ENCODE measurements at places on chromosomes 4 and X.
A peak's percentile ranks its signal among the peaks of the same experiment; 100 is the strongest.

DNA sequence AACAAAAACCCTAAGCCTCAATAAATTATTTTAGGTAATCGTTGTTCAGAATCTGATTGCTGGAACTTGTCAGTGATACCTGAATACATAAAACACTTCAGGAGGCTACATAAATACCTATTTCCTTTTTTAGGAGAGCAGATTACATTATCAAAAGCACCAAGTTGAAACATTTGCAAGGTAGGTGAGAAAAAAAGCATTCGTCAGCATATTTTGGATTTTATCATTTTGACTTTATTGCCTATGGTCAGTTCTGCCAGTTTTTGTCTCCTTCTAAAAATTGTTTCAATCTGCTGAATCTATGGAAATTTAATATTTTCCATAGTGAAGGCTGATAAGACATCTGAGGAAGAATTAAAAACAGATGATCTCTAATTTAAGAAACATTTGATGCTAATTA, 16.5 kb upstream of the MAD2L1 start:
- no peak for DNase-seq

DNA sequence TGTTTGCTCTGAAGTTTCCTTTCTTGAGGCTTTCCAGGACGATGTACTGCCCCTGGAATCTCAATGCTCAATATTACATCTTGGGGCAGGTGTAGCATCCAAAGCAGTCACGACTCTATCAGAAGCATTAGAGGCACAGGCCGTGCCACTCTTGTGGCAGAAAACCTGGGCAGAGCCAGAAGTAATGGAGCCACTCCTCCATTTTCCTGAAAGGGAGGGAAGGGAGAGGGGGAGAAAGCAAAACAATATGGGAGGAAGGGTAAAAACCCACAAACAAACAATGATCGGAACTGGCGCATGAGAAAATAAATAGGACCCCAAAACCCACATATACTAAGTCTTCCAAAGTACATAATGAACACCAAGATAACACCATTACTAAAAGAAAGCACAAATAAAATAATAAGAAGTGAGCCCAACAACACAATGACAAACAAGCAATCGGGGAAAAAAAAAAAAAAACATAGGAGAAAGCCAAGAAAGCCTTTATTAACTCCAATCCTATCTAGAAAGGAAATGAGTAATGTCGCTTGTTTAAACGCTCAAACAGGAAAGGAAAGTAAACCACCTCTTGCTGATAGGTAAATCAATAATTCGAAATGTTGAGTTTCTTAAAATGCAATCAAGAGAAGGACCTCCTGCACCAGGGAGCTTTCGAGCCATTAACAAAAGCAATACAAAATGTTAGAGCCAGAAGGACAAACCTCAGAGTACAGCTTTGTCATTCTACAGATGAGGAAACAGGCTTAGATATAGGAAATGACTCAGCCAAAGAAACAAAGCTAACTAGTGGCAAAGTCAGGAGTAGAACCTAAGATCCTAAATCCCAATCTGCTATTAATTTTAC, 117.4 kb downstream of the ATRX start:
- DNase-seq, result no peak

DNA sequence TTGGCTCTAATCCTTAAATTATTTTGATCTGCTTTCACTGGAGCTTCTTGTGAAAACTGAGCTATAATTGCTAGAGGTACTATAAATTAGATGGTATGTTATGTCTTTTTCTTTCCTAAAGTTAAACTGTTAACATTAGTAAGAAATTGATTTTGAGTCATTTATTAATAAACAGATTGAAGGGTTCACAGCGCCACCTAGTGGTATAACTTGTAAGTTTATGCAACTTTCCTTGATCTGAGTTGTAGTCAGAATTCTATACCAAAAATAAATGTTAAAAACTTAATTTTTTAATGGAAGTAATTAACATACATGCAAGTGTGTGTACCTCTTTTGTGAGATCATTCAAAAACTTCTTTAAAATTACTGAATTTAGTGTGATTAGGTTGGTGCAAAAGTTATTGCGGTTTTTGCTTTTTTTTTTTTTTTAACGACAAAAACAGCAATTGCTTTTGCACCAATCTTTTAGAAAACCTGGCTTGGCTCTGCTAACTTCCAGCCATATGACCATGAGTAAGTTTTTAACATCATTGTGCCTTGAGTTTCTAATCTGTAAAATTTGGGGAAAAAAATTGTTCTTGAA, 151.5 kb downstream of the CENPC start:
- DNase-seq, result peak; percentile 25

GRCh38 chr4:87360338-87360935, 30.6 kb downstream of the HSD17B11 start:
- no peak for DNase-seq

DNA sequence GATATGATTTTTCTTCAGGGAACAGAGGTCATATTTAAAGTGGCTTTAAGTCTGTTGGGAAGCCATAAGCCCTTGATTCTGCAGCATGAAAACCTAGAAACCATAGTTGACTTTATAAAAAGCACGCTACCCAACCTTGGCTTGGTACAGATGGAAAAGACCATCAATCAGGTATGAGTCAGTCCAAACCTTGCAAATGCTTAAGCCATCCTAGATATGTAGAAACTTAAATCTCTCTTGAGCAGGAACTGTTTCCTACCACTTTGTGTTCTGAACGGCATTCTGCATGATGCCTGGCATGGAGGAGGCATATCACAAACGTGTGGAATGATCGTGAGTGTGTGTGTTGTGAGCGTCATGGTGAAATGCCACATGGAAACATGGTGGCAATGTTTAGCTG, 164.8 kb downstream of the PTTG2 start:
- DNase-seq, result no peak

DNA sequence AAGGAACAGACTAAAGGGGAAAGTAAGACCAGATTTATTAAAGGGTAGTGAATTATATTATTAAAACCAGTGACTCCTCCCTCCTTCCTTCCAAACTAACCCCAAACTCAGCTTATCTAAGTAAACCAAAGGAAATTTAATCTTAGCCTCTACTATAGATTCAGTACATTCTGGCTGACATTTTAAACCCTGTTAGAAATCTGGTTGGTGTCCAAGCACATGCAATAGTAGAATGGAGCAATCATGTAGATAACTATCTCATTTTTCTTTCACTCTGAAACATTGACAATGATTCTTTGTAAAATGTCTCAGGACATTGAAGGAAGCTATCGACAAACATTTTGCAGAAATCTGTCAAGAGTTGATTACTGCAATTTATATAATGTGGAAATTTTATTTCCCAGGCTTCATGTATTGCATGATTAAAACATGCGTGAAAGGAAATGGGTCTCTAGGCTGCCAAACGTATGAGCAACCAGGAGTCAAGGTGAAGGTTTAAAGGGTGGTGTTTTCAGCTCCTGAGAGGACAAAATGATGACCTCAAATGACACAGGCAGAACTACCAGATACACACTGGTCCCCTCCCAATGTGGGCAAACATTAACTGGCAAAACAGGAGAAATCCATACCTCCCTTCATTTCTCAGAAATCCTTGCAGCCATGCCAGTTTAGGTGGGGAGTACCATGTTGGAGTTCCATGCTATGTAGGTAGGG, 58.2 kb upstream of the RBM47 start:
- DNase-seq, result no peak

- no peak for DNase-seq
Measured at GRCh38 chrX:132480581-132481203, 8.1 kb downstream of the MBNL3 start.

DNA sequence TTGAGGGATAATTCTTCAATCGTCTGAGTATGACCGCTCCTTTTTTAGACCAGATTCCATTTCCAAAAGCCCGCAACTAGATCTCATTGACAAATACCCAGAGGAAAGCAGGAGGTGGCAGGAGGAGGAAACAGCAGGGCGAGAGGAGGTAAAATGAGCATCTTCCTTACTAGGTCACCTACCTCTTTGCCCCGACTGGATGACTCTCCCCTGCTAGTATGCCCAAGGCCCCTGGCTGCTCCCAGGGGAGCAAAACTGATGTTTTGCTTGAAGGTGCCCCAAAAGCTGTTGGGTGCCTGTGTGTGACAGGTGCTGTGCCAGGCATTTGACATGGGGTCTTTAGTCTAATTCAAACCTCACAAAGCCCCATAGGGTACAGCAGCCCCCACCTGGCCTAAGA, 48.9 kb downstream of the C4orf50 start:
- DNase-seq, result no peak

GRCh38 chr4:124526331-124526730, 186.2 kb downstream of the ANKRD50 start:
- DNase-seq, result no peak

- peak; percentile 22 for DNase-seq
Measured at GRCh38 chrX:154840856-154841255, 6.4 kb upstream of the SMIM9 start.

DNA sequence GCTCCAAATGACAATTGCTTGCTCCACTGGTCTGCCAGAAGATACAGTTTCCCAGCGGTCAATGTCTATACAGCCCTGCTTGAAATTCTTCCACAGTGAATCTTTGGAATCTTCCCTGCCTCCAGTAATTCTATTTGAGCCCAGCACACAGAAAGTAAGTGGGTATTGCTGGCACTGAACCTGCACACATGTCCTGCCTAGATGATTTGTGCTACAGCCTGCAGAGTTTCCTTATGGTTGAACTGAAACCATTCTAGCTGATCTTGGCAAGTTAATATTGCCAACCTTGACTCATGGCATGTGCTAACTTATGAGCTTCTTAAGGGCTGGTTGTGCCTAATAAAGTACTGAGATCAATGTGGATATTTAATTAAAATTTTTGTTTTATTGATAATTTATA, 553.8 kb upstream of the GNPDA2 start:
- DNase-seq, result no peak

DNA sequence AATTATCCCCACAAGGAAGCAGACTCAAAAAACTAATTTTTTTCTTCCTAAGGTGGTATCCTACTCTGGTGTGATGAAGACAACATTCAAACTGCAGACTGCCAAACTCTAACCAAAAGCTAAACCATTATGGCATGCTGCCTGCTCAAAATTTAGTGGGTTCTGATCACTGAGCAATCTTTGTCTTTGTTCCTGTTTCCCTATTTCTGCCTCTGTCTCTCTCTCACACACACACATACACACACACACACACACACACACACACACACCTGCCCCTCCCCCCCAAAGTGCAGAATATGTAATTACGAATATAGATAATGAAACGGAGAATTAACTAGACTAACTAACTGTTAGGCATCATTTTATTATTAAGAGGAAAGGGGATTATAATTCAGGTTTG, 1278.6 kb downstream of the PCDH7 start:
- no peak for DNase-seq

DNA sequence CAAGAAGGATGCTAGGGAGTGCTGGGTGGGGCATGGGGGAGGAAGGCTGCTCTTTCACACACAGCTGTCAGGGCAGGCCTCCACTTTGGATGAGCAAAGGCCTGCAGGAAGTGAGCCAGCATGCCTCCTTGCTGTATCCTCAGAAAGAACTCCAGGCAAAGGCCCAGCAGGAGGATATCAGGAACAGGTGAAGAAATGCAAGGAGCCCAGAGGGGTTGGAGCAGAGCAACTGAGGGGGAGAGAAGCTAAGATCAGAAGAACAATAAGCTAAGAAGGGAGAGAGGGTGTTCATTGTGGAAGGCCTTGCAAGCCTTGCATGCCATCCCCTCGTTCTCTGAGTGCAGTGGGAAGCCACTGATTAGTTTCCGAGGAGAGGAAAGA, 115.1 kb downstream of the CAMK2D start:
- peak; percentile 44 for DNase-seq

- DNase-seq, result no peak
Measured at GRCh38 chrX:112731793-112732192, 52.1 kb upstream of the LHFPL1 start.

GRCh38 chr4:88818631-88819470, 121.2 kb upstream of the NAP1L5 start:
- peak; percentile 14 for DNase-seq

- no peak for DNase-seq
Measured at GRCh38 chr4:112302320-112303274, 5.4 kb downstream of the ALPK1 start.

DNA sequence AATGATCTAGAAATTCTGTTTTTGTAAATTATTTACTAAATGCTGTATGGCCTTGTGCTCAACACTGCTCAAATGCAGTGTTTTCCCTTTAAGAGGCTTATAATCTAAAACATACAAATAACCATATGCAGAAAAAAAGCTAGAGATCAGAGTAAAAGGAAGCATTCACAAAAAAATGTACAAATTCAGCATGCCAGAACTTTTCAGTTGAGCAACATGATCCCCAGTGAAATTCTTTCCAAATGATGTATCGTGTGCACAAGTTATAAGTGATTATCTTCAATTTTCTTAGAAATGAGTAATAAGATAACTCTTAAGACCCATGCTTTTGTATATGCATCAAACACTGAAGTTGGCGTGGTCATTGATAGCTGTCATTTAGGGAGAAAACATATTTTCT, 5.0 kb downstream of the GPC3 start:
- no peak for DNase-seq

DNA sequence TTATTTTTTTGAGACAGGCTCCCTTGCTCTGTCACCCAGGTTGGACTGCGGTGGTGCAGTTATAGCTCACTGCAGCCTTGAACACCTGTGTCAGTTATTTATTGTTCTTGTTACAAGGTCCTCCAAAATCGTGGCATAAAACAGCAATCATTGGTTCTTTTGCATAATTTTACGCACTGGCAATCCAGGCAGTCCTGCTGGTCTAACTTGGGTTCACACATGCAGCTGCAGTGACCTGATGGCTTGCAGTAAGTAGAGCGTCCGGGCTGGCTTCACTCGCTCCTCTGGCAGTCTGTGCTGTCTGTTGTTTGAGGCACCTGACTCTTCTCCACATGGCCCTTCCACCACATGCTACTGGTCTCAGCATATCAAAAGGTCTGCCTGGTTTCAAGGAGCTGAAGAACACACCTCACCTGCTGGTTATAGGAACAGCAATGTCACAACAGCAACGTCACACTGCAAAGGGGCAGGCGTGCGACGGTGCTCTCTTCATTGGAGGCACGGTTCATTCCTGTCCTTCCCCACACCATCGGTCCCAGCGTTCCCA, 894.6 kb downstream of the TRIML1 start:
- no peak for DNase-seq

GRCh38 chrX:121322159-121322558, 274.7 kb downstream of the GLUD2 start:
- DNase-seq, result no peak

DNA sequence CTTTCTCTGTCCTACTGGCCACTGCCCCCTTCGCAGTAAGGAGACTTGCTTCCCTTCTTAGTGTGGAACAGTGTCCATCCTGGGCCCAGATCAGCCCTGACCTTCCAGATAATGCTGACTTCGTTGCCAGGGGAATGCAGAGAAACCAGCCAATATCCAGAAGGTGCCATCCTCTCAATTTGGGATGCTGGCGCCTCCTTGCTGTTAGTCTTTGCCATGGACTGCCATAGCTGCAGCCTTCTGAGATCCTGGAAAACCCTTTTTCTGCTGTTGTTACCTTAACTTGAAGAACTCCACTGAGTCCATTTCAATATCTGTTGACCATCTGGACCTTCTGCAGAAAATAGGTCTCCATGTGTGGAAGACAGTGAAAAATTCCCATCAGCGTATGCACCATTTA, 21.8 kb downstream of the RAI2 start:
- DNase-seq, result no peak

DNA sequence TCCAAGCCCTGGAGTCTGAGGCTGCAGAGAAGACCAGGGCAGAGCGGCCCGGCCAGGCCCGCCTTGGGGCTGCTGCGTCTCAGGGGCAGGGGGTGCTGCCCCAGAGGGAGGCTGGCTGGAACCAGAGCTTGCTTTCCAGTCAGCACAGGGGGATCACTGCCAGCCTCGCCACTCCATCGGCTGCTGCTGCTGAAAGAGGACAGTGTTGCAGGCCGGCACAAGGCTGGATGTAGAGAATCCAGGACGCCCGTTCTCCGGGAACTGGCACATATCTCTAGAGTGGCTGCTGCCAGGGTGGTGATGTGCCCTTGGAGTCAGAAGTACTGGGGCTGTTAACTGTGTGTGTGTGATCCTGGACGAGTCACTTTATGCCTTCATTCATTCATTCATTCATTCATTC, 31.9 kb upstream of the SORCS2 start:
- no peak for DNase-seq

Measured in iPS-NIHi11 (cell line).